ENCODE measurements at places on chromosomes 3 and 15.

DNA sequence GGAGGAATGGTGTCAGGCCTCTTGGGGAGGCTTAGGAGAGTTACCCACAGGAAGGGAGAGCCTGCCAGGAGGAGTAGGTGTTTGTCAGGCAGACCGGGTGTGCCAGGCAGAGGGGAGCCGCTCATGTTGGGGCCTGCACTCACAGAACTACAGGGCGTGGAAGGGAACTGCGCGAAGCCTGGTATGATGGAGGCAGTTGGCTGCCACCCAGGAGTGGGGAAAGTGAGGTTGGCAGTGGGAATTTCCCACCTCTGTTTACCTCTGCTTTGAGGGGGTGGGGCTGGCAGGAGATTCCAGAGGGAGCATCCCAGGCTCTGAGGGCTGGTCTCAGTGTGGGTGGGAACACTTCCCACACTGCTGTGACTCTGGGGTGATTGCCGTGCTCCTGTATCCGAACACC is 99.9 kb downstream of the SLCO3A1 start:
- no peak for DNase-seq

- DNase-seq: no peak
Measured at GRCh38 chr3:127274200-127274760, 13.6 kb downstream of the PRR20G start.

DNA sequence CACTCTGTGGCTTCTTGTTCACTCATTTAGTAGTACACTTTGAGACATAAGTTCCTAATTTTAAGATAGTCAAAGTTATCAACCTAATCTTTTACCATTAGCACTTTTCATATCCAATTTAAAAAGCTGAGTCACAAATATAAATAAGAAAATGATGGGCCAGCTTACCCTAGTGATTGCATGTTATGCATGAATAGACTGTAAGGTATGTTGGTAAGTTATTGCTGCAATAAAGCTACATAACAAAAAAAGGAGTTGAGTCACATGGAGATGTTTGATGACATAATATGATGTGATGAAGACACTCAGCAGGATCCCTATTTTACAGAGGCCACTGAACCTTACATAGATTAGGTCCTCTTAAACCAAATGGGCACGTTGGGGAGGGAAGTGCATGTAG is 161.3 kb downstream of the OCA2 start:
- DNase-seq: no peak

DNA sequence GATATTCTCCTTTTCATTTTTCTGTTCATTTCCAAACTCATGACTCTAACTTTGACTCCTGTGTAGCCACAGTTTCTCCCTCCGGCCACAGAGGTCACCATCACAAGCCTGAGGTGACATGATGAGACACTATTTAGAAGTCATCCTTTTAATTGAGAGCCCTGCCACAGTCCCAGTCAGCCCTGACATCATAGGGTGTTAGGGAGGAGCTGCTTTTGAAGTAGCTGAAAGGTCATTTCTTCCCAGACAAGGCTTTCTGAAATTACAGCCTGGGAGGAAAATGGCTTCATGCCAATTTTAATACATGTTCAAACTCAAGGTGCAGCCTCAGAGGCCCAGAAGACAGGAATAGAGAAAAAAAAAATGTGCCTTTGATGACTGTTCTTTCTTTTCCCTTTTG is 532.8 kb upstream of the TGFBR2 start:
- no peak for DNase-seq

- DNase-seq: no peak
Measured at GRCh38 chr3:217099-217813, 20.7 kb downstream of the CHL1 start.

DNA sequence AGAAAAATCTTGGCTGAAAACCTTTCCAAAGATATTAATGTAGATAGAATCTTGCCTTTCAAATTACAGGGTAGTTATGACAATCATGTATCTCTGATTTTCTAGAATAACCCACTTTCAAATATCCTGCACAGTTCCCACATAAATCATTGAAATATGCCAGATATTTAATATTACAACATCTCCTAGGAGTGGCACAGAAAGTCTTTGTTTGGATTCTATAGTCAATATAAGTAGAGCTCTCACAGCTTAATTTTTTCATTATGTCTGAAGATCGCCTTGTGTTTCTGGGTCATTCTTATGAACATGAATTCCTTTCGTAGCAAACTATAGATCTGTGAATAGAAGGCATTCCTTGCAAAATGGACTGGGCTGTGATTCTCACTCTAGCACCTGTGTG is 5.0 kb downstream of the RARB start:
- DNase-seq: no peak

GRCh38 chr15:29822684-29823459 is 604 bp upstream of the TJP1 start:
- no peak for DNase-seq

DNA sequence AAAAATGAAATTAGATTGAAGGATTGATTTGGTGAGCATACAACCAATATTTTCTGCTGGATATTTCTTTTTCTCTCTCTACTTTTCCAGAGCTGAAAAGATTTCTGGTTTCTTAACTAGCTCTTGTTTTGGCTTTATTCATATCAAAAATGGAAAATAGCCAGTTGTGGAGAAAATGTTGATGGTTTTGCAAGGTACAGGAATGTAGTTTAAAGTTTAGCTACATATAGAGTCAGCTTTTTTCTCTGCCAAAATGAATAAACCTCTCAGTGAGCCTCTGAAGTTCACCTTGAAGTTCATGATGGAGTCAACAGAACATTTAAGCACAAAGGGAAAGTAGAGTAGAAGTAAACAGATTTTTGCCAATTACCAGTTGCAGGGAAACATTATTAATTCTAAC is 720.5 kb upstream of the ALCAM start:
- DNase-seq: no peak

DNA sequence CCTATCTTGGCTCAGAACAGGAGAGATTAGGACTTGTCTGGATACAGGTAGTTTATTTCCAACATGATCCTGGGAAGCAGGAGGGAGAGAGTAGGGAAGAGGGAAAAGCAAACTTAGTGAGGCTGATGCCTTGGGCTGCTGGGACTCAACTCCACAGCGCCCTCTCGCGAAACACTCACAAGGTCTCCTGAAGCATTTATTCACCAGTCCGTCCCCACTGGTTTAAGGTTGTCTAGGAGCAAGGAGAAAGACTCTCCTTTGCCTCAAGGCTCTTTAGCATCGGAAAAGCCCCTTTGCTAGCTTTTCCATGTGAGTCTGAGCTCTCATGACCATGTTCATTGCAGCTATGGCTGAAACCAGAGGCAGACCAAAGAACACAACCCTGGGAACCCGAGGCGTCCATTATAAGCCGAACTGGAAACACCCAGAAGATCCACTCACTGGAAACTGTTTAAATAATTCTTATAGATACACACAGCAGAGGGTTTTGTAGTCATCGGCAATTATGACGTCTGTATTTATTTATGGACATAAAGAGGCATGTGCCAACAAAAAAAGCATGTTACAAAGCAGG is 244.5 kb downstream of the CD47 start:
- DNase-seq: peak; percentile 4

GRCh38 chr3:42183991-42184632 is 81.9 kb downstream of the CCK start:
- no peak for DNase-seq

DNA sequence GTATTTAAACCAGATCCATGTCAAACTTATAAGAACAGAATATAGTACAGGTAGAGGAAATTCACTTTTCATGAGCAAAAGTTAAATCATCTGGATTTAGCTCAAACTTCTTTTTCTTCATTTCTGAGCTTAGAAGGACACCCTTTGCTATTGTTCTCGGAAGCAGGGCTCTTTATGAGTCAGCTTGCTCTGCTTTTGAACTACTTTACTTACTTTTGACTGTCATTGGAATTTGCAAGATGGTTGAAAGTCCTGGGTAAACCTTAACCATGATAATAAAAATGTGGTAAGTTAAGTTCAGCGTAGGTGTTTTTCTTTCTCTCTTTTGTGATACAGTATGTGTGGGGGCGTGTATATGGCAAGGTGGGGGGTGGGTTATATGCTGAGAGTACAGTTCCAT is 312.7 kb upstream of the DPH6 start:
- DNase-seq: no peak

DNA sequence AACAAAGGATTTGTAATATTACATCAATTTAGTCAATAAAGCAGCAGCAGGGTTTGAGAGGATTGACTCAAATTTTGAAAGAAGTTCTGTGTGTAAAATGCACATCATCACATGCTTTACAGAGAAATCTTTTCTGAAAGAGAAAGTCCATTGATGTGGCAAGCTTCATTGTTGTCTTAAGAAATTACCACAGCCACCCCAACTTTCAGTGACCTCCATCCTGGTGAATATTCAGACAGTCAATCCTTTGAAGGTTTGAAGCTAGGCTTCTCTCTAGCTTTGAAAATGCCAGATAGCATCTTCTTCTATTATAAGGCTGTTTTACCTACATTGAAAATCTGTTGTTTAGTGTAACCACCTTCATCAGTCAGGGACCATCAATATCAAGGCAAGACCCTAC is 51.8 kb upstream of the SETMAR start:
- DNase-seq: no peak
